ENCODE measurements at places on chromosomes 11 and 22.

GRCh38 chr11:131157678-131158077 lies 212.7 kb upstream of the NTM start:
- no peak for DNase-seq

GRCh38 chr22:48850658-48851287 lies 976.9 kb downstream of the BRD1 start:
- no peak for DNase-seq

- DNase-seq, result no peak
These were observed 49.1 kb upstream of the LYVE1 start for GRCh38 chr11:10617551-10617950.

DNA sequence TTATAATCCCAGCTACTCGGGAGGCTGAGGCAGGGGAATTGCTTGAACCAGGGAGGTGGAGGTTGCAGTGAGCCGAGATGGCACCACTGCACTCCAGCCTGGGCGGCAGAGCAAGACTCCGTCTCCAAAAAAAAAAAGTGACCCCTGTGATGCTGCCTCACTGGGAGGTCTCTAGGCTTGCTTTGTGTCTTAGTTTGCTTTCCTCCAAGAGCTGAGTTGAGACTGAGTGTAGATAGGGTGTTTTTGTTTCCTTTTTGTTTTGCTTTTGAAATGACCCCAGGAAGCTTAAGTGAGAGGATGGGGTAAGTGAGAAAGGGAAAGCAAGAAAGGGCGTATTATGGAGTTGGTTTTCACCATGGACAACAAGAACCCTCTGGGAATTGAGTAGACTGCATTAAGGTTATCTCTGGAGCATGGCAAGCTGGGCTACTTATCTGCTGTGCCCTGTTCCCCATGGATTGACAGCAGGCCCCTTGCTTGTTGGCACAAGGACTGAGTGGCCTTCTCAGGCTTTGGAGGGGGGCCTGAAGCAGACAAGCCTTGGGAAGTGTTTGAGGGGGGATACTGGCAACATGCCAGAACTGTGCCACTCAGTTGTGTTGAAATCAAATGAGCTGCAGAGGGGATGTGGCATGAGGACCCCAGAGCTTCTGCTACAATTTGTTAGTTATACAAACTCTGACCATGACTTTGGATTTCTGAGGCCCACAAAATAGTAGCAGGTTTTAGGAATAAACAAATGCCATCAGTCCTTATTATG lies 300.6 kb upstream of the C11orf87 start:
- no peak for DNase-seq

DNA sequence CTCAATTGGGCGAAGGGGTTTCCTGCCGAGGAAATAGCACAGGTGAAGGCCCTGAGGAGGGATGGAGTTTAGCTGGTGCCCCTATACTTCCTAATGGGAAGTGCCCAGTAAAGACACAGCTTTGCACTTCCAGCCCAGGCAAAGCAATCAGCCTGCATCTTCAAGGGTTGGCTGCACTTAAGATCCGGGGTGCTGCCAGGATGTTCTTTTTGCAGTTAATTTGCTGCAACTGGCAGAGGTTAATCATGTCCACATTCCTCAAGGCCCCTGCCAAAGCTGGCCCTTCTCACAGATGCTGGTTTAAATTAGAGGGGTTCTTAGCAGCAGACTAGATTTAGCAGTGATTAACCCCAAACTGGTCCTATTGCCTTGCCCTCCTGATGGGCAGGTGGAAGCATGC lies 137.7 kb upstream of the NAV2 start:
- no peak for DNase-seq

GRCh38 chr11:120029321-120029720 lies 108.6 kb downstream of the TRIM29 start:
- no peak for DNase-seq

DNA sequence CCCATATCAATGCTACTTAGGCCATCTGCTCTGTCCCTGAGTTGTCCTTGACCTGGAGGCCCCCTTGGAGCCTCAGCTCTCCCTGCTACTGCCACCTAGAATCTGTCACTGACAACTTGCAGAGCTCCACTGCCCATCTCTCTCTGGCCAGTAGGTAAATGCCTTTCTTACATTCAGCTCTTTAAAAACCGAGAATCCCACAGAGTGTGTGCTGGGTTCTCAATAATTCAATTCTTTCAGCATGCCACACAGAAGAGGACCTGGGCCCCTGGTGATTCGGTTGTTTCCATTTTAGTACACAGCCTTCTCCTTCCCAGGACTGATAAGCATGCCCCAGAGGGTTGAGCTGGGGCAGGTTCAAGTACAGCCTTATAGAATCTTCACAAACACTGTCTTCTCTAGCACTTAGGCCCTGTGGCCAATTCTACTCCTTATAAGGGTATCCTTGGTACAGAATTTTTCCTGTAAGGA lies 22.0 kb upstream of the IPO7 start:
- no peak for DNase-seq

DNA sequence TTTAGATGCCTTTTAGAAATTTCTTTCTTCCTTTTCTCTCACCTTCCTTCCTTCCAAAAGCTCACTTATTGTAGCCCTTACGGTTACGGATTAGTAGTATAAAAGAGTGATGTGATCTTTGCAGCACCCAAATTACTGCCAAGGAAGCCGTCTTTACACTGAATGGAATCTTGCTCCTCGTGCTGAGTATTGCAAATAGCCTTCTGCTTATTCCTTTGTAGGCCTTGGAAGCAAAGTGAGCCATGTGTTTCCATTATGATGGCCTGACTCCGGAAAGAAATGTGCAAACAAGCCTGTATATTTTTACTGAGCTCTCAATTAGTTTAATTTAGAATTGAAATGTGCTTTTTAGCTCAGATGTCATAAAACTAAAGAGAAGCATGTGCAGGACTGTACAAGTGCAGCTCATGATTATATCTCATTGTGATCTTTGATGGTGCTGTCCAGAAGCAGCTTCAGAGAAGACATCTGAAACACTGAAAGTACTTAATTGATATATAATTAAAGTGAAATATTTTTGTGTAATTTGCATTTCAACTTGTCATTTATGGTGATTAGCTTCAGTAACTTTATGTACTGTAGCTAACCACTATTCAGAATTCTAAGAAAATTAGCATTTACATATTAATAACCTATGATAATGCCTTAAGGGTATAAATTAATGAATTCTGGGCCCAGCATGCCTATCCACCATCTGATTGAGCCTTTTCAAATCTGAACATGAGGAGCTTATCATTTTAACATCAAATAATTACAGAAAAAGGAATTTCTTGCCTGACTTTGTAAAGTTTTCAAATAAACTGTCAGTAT lies 129.3 kb downstream of the GRIA4 start:
- no peak for DNase-seq
